ENCODE measurements at places on chromosomes 16 and 17.
A peak's percentile ranks its signal among the peaks of the same experiment; 100 is the strongest.

- no peak for DNase-seq
Measured at GRCh38 chr16:56401482-56401881, 23.9 kb downstream of the AMFR start.

GRCh38 chr17:57776366-57776765, 31.3 kb upstream of the CCDC182 start:
- no peak for DNase-seq

DNA sequence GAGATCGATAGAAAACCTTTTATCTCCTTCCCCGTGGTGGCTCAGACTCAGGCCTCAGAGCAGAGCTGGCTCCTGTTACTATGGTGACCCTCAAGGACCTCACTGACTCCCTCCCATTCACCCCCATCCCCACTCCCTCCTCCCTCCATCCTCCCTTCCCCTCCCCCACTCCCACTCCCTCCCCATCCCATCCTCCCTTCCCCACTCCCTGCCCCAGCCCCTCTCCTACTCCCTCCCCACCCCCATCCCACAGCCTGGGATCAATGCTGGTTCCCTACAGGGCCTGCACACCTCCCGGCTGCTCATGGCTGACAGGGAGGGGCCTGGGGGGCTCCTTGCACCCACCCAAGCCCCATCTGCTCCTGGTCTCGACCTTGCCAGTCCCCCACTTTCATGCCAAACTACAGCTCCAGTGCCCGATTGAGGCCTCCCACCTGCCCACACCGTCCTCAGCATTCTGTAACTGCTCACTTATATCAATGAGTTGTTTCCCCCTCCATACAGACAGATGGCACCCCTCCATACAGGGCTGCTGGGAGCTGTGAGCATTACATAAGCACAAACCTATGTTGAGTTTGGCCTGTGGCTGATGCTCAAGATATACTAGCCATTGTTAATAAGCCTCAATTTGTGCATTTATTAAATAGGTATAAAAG, 11.6 kb upstream of the RAI1 start:
- DNase-seq: no peak

- peak; percentile 75 for DNase-seq
Measured at GRCh38 chr17:80426671-80427326, 11.8 kb downstream of the ENDOV start.

GRCh38 chr17:9557161-9557755, 18.4 kb downstream of the STX8 start:
- DNase-seq: no peak

DNA sequence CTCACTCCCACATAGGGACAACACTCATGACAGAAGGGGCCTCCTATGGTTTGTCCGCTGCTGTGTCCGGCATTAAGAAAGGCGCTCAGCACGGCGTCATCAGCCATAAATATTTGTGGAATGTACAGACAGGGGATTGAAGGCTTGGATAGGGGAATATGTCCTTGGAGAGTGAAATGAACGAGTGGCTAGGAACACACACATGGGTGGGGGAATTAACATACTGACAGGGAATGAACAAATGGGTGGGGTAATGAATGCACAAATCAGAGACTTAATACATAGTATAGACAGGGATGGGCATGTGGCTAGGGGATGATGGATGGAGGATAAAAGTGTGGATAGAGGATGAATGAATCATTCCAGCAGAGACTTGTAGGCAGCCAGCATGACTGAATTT, 154.0 kb upstream of the HSBP1 start:
- DNase-seq: no peak

GRCh38 chr17:59830846-59831486, 61.8 kb downstream of the TUBD1 start:
- DNase-seq: no peak

GRCh38 chr17:82370471-82371332, 863 bp upstream of the UTS2R start:
- DNase-seq: no peak

- DNase-seq: no peak
Measured at GRCh38 chr17:7060165-7060891, 16.4 kb upstream of the SLC16A11 start.

- no peak for DNase-seq
Measured at GRCh38 chr16:84410361-84411138, 42.2 kb downstream of the ATP2C2 start.

DNA sequence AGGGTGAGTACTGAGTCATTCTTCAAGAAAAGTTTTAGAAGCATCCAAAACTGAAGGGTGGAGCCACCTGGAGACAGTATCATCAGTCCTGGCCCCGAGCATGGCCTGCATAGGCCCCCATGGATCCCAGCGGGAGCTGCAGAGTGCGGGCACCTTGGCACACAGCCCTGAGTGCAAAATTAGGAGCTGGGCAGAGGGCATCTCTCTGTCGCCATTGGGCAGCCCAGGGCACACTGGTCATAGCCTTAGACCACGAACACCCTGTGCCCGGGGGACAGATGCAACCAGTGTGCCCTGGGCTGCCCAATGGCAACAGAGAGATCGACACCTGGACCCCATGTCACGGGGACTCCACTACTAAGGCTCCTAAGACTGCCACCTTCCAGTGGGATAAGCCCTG, 14.6 kb downstream of the MAPT start:
- no peak for DNase-seq

- DNase-seq: no peak
Measured at GRCh38 chr16:89248196-89248982, 30.9 kb downstream of the ZNF778 start.

DNA sequence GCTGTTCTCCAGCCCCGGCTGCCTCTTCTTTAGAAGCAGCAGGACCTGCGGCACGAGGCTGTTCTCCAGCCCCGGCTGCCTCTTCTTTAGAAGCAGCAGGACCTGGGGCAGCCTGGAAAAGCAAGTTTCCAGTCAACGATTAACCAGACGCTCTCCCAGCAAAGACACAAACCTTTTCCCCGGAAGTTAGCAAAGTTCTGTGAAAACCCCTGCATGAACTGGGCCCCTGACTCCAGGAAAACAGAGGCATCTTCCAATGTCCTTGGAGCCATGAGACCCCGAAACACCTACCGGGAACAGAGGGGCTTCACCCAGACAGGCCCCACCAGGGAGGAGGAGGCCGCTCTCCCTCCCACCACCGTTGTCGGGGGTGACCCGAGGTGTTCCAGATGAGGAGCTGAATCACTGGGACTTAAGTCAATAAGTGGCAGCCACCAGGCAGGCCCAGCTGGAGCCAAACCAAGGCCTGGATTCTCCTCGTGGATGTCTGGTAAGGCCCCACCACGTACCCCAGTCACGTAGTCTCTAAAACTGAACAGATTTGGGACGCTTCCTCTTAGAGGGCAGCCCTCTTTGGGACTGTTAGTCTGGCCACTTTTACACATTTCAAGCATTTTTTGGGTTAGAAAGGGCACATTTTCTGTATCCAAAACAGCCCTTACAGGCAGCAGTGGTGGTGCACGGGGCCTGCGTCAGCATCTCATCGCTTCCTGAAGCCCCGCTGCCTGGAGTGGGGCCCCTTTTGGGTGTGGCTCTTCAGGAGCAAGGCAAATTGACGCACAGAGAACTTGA, at the start of gene RPH3AL:
TSS of gene RPH3AL (minus strand) at position 387 of the 792 bp plus-strand sequence. CDS start 25,264 bp downstream, outside the sequence.
- DNase-seq: no peak

- DNase-seq: no peak
Measured at GRCh38 chr16:73290258-73290657, 242.3 kb upstream of the ZFHX3 start.

DNA sequence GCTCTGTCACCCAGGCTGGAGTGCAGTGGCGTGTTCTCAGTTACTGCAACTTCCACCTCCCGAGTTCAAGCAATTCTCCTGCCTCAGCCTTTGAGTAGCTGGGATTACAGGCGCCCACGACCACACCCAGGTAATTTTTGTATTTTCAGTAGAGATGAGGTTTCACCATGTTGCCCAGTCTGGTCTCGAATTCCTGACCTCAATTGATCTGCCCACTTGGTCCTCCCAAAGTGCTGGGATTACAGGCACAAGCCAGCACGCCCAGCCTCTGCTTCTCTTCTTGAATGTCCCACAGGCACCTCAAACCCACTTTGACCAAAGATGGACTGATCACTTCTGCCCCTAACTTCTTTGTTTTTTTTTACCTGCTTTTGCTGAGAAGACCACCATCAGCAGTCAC, 4.6 kb upstream of the ARL5C start:
- no peak for DNase-seq

DNA sequence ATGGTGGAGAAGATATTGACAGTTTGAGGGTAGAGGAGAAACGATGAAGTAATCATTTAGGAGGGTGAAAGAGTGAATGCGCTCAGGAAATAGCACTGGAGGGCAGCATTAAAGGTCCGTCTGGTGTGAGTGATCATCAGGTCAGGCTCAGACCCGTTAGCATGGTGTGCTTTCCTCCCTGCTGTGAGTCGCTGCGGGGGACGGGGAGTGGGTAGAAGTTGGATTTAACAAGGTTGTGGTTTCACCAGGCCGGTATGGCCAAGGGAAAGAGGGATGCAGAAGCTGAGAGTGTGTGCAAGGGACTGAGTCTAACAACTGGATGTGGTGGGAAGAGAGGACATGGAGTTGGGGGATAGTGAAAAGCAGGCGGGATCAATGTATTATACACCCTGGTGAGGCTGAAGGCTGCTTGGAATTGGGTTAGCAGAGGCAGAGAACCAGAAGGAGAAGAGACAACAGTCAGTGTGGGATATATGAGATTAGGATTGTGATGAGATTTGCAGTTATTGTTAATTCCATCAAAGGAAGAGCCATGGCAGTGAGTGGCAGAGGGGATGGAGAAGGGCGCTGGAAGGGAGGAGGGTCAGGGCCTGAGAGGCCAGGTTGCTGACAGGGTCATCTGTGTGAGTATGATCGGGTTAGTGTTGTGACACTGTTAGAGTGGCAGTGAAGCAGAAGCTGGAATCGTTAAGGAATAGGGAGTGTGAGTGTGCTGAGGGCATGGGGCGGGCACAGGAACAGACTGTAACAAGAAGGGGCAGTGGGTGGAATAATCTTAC, 59.0 kb upstream of the TBX2 start:
- no peak for DNase-seq

- no peak for DNase-seq
Measured at GRCh38 chr17:56157845-56158244, 4.6 kb downstream of the ANKFN1 start.

DNA sequence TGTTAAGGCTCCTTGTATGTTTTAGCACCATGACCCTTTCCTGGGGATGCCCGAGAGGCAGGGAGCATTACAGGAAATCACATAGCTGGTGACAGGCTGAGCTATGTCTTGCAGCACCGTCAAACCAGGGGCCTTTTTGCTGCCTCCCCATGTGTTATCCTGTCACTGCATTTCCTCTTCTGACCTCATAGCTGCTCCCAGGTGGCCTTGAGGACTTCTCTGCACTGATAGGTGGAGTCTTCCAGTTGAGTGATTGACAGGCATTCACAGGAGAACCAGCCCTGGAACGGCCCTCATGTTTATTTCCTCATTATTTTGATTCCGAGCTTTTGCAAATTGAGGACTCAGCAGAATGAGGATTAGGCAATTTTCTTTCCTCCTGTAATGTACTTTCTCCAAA, 349.6 kb downstream of the HAPSTR1 start:
- DNase-seq: no peak

GRCh38 chr17:73643001-73643851, 1.0 kb downstream of the SDK2 start:
- DNase-seq: no peak

GRCh38 chr16:73033271-73033998, 14.5 kb downstream of the ZFHX3 start:
- DNase-seq: no peak

- DNase-seq: no peak
Measured at GRCh38 chr17:21191698-21192097, 22.3 kb downstream of the TMEM11 start.

DNA sequence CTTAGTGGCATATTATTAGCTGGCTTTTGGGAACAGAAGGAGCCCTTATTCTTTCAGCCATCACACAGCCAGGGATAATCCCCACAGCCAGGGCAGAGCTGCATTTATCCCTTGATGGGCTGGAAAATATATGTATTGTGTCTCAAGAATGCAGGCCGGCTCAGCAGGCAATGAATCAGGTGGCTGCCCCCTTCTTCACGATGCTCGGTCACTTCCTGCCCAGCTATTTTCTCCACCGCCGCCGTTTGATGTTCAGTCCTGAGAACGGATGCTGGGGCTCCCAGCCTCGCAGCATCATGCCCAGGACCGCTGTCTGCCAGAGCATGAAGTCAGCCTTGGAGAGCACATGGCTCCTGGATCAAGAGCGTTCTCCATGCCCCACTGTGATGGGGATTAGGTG, 4.3 kb upstream of the MYH3 start:
- no peak for DNase-seq

- DNase-seq: no peak
Measured at GRCh38 chr16:534135-534534, 6.6 kb downstream of the CAPN15 start.

- DNase-seq: no peak
Measured at GRCh38 chr16:72609066-72609465, 437.1 kb upstream of the PMFBP1 start.

- DNase-seq: no peak
Measured at GRCh38 chr17:65185668-65186382, 48.7 kb downstream of the RGS9 start.

GRCh38 chr16:31355431-31356100, 590 bp downstream of the ITGAX start:
- no peak for DNase-seq

- no peak for DNase-seq
Measured at GRCh38 chr17:81667754-81668153, 1.2 kb downstream of the CCDC137 start.

GRCh38 chr17:68246271-68247028, 1.4 kb upstream of the AMZ2 start:
- no peak for DNase-seq

- DNase-seq: no peak
Measured at GRCh38 chr17:12122075-12122474, 101.4 kb downstream of the MAP2K4 start.

- no peak for DNase-seq
Measured at GRCh38 chr17:56866496-56866895, 32.5 kb downstream of the DGKE start.

GRCh38 chr17:8776881-8777280, 18.5 kb upstream of the SPDYE4 start:
- no peak for DNase-seq

DNA sequence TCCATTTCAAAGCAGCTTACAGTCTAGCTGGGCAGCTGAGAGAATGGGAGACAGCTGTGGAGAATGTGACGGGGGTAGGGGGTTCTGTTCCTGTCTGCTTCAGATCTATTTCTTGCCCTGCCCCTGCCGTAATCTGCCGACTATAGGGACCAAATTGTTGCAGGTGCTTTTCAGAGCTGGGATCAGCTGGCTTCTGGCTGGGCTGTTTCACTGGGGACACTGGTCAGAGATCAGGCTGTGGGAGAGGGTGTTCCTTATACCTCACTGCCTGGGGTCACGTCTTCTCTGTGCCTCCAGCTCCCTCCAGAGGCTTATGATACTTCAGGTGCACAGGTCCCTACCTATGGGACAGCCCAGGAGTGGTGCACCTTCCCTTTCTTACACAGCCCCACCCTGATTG, 514.9 kb upstream of the GOT2 start:
- no peak for DNase-seq

- no peak for DNase-seq
Measured at GRCh38 chr17:58641887-58642311, 49.9 kb downstream of the TEX14 start.

GRCh38 chr16:88363239-88363891, 19.4 kb upstream of the ZNF469 start:
- DNase-seq: no peak

Data from stimulated activated CD8-positive, alpha-beta memory T cell treated with anti-CD3 and anti-CD28 coated beads, Interleukin-7, amount 100 ng/mL, for 1 hour (primary cell).